Left renal cortex interstitium (tissue), 4 donors: ENCODE measurements at places on chromosomes 2 and 18. TPM values are rescaled to one million over a fixed set of nuclear protein-coding genes. Genes with fewer than 3 reads are reported as not detected.

DNA sequence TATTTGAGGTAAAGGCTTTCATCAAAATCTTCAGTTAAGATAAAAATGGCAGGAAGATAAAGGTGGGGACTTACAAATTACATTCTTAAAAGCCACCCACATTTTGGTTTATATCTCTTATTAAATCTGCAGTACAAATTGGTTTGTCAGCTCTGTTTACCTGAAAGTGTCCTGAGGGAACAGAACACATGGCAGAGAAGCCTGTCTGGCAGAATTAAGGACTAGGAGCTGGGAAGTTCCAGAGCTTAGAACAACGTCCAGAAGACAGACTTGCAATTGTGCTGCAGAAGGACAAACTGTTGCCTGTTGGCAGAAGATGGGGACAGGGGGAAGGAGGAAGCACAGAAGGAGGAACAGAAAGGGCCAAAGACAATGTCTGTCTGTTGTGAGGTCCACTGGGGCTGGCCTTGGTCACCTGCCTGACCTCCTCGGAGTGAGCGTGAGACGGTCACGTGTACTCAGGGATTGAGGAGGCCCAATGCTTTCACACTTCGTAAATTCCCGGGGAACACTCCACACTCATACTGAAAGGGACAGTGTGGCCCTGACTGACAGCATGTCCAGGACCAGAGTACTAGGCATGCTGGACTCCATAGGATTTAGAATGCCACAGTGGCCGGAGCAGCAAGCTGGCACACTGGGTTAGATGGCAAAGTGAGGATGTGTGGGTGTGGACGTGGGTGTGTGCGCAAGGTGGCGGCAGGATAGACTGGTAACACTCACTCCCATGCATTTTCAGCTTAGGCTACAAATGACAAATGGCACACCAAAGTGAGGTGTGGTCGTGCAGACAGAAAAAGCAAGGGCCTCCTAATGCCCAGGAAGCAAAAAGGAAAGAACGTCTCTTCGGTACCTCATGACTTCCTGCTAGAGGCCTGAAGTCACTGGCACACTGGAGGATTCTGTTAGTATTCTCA lies 210.9 kb upstream of the REV1 start:
- no peak for DNase-seq

DNA sequence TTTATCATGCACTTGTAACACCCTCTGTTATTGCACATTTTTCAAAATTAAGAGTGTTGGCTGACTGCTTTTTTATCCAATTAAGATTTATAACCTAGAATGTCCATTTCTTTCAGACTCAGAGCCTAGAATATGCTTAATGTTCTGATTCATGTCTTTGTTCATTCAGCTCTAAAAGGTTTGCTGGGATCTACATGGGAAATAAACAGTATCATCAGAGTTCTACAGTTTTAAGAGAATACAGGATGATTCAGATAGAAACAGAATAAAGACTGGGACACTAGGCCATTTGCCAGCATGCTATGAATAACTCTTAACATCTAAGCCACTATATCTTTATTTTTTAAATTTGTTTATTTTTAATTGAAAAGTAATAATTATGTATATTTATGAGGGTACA lies 713.7 kb upstream of the CHAC2 start:
- no peak for DNase-seq

DNA sequence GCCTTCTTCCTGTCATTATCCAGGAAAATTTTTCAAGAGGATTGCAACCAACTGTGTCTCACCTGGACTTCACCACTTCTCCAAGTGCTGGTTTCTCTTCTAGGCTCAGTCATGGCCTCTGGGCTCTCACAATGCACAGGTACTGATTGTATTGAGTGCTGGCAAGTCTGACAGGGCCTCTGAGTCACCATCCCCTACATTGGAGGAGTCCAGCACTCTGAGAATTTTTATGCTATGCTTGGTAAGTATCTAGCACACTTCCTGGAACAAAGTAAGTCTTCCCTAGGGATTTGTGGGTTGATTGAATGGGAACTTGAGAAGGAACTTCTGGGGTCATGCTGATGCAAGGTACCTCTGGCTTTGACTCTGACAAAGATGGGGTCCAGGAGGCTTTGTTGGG lies 147.2 kb upstream of the CELF4 start:
- DNase-seq, result no peak

The ABCG5 gene
- polyA plus RNA-seq, result 0.76 TPM

The SPP2 gene
- polyA plus RNA-seq, result not detected
